ENCODE measurements at places on chromosomes 16 and 17.

GRCh38 chr17:78122931-78123249, 5.7 kb downstream of the TMC6 start:
- DNase-seq: no peak

- no peak for DNase-seq
Observed at GRCh38 chr16:11355862-11356261, 10.6 kb downstream of the RMI2 start.

DNA sequence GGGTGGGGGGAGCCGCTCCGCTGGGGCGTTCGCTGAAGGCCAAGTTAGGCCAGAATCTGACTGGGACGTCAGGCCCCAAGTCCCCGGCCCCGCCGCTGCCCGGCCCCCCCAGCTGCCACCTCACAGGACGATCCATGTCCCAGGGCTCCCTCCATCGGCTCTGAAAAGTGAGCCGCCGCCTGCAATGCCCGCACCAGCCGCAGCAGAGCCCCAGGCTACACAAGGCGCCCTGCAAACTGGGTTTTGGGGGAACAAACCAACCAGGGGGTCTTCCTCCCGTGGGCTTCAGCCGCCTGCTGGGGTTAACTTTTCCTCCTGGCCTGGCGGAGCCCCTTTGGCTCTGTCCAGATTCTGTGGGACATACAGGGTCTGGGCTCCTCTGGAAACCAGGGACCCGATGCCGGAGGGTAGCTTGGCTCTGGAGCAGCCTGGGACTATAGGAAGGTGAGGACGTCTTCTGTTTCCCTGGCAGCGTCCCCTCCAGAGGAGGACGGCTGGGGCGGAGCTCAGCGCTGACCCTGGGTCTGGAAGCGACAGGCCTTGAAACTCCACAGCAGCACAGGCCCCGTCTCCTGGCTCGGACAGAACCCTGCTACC, 835 bp downstream of the NME4 start:
- DNase-seq: no peak

GRCh38 chr16:63625126-63625525, 1496.7 kb downstream of the CDH11 start:
- no peak for DNase-seq

DNA sequence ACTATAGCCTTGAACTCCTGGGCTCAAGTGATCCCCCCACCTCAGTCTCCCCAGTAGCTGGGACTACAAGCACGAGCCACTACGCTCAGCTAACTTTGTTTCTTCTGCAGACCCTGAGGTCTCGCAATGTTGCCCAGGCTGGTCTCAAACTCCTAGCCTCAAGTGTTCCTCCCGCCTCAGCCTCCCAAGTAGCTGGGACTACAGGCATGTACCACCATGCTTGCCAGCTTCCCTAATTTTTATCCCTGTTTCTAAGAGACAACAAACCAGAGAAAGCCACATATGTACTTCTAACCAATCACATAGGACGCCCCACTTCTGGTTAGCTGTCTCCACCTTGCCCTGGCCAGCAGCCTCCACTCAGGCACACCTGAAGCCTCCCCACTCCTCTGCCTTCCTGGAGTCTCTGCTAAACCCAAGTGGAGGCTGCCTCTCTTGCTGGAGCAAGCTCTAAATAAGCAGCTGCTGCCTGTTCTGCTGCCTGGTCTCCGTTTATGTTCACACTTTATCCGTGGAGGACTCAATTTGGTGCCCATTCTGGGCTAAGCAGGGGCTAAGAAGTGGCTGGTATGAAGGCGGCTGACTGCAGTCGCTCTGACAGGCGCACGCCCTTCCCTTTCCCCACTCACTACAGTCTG, 24.7 kb downstream of the NSMCE1 start:
- DNase-seq: no peak

DNA sequence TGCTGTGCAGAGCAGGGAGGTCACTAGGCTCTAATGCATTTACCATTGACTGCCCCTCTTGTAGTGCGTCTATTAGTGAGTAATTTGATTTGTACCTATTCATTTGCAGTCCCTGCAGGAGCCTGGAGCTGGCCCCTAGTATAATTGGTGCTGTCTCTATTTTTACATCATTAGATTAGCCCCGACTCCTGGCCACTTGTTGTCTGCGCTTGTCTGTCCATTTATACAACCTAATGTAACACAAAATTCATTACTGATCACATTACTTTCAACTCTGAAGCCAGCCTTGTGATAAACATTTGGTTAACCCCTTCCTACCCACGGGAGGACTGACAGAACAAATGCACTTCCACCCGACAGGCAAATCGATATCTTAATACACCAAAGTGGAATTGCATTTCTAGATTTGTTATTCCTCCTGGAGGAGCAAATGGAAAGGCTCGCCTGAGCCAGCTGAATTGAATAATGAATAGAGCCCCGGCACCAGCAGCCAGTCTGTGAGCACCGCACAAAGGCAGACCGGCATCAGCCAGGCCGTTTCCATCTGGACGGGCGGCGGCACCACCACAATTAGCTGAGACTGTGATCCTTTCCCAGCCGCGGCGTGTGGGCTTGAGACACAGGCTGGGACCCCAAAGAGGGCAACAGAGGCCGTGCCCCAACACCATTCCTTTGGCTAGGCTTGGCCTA, 18.7 kb upstream of the TBX2 start:
- DNase-seq: no peak

- DNase-seq: no peak
Observed at GRCh38 chr17:7067198-7067597, 12.9 kb downstream of the CLEC10A start.

Measured in effector memory CD8-positive, alpha-beta T cell (primary cell).